Liver (tissue), 10 donors: ENCODE measurements at places on chromosomes 2 and 18.

GRCh38 chr2:38600242-38600891 is 2.4 kb downstream of the HNRNPLL start:
- no peak for DNase-seq

- DNase-seq: no peak
Measured at GRCh38 chr2:101380376-101380775, 6.9 kb downstream of the CREG2 start.

- DNase-seq: no peak
Measured at GRCh38 chr2:217938036-217938435, 64.8 kb downstream of the TNS1 start.

DNA sequence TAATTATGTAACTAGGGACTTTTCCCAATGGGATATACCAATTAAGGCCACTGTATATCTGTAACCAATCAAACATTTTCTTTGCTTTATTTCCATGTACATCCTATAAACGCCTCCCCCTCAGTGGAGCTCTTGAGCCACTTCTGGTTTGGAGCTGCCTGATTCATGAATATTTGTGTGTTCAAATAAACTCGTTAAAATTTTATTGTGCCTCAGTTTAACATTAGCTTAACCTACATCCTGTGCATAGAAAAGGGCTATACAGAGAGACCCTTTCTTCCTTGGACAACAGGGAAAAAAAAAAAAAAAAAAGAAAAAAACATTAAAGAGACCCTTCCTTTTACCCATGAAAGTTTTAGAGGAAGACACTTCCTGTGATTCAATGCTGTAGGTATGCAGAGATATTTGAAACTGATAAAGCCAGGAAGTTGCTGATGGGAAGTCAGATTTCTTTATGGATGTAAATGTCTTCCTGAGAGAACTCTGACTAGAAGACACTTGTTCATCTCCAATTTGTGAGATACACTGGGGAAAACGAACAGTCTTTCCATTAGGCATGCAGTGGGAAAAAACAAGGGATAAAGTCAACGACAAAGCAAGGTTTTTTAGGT is 614.6 kb upstream of the SOX11 start:
- DNase-seq: no peak

DNA sequence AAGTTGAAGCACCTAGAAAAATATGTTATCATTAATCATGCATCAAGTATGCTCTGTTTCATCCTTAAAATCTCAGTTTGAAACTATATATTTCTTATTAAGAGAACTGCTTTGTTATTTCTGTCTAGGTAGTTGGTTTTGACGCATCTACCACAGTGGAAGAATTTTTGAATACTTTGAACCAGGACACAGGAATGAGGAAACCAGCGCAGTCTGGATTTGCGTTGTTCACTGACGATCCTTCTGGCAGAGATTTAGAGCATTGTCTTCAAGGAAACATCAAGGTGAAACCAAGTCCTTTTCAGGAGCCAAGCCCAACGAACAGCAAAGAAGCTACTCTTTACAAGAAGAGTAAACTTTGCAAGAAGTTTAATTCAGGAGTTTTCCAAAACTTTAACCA is 30.1 kb upstream of the DYNC2LI1 start:
- DNase-seq: no peak

GRCh38 chr18:64919971-64920570 is 771.2 kb upstream of the LINC00305 start:
- DNase-seq: no peak

- DNase-seq: no peak
Measured at GRCh38 chr2:100632759-100633158, 70.0 kb downstream of the PDCL3 start.

DNA sequence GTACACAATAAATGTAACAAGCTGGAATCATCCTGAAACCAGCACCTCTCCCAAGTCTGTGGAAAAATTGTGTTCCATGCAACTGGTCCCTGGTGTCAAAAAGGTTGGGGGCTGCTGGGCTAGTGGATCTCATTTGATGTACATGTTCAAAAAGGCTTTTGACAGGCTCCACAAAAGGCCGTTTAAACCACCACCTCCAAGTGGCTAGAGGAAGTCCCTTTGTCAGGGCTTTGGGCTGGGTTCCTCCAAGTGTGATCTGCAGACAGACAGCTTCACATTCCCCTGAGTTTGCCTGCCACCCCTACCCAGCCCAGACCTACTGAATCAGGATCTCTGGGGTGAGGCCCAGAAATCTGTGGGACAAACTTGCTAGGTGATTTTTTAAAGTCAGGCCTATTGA is 84.7 kb downstream of the TGFA start:
- DNase-seq: no peak

DNA sequence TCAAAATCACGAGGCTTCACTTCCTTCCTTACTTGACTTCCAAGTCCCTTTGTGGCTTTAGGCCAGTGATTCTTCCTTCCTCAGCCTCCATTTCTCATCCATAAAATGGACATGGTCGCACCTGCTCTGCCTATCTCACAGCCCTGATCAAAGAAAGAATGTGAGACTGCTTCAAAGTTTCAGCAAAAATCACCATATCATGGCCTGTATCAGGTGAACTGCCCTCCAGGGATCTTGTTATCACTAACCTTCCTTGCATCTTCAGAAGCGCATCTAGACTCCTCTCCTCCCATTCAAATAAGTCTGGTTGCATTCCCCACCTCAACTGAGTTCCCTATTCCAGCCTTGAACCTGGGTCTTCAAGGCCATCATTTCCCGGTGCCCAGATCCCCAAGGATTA is 96.5 kb downstream of the TTC32 start:
- no peak for DNase-seq

- DNase-seq: no peak
Measured at GRCh38 chr2:2942906-2943305, 434.7 kb downstream of the EIPR1 start.

DNA sequence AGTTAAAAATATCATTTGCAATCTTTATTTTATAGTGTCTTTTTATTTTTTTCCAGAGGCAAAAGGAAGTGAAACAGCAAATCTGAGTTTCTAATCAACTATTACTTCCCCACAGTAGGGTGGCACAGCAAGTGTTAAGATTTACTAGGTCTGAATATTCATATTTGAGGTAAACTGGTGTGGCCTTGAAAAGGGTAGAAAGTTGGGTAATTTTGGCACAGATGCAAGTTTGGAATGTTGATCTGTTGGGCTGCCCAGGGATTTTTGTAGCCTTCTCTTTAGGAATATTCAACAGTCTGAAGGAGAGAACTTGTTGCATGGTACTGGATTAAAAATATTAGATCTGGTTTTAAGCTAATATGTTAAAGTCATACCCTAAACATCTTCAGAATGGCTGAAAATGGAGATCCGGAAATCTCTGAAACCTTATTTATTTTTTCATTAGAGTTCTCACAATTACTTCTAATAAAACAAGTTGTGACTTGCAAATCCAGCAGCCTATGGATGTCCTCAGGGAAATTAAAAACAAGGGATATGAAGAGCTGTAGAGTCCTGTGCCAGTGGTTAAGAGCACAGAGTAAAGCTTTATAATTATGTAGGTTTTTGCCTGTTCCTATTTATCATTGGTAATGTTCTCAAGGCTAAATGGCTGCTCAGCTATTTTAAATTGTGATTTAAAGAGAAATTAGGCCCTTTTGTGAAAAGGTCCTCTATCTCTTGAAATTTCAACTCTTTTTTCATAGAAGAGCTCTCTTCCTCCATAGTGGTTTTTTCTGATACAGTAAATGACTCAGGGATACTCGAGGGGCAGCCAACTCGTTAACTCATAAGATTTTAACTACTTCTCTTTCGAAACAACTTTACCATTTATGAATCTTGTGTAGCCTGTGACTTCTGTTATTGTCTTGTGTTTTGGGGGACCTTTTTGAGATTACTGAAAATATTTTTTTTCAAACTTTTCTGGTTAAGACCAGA is 11.0 kb downstream of the TANK start:
- no peak for DNase-seq

DNA sequence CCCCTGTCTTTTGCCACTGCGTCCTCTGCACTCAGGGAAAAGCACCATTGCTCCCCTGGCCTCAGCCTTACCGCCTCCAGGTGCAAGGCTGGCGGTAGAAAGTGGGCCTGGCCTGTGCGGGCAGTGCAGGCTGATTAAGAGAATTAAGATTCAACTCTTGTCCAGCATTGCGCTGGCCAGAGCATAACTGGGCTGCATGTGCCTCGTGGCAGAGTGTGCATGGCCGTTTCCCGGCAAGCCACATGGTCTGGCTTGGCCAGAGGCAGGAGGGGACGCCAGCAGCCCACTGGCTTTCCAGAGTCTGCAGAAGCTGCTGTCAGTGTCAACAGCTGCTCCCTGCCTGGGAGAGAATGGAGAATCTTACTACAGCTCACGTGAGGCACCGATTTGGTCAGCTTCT is 12.3 kb downstream of the NTSR2 start:
- DNase-seq: no peak

DNA sequence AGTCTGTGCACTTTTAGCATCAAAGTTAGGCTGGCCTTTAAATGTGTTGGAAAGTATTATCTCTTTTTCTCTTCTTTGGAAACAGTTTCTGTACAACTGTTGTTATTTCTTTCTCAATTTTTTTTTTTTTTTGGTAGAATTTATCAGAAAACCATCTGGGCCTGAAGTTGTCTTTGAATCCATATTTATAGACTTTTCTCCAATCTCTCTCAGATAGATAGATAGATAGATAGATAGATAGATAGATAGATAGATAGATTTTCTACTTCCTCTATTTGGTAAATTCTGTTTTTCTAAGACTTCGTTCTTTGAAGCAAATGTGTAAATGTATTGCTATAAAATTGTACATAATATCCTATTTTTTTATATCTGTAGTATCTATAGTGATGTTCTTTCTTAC is 17.5 kb downstream of the DNAJC10 start:
- no peak for DNase-seq

DNA sequence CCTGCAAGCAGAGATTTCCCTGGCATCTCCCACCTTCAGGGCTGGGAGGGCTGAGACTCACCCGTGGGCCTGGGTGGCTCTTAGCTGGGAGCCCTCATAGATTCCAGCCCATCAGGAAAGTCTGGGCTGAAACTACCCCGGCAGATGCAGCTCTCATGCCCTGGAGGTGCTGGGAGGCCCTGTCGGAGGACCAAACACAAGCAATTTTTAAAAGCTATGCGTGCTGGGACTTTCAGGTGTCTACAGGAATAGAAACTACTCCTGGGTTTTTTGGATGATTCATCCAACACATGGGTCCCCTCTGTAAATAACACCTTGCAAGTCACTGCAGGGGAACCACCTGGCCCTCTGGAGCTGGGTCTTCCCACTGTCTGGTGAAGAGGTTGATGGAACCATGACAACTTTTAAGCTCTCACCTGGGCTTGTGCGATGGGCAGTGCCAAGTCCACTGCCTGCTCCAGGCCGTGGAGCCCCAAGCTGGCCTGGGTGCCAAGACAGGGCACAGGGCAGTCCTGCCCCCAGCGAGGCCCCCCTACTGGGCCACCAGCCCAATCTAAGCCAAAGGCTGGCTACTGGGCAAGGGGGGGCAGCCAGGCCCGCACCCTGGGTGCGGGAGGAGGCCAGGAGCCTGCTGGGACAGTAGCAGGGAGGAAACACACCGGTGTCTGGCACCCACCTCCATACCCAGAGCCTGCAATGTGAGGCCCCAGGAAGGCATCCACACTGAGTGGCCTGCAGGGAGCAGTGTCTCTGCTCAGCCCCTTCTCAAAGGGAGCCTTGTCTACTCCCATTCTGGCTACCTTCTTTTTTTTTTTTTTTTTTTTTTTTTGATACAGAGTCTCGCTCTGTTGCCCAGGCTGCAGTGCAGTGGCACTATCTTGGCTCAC is 1.1 kb upstream of the GPR55 start:
- no peak for DNase-seq

- DNase-seq: no peak
Measured at GRCh38 chr2:20061476-20061875, 10.0 kb upstream of the LAPTM4A start.

GRCh38 chr2:62029910-62030309 is 124.4 kb downstream of the COMMD1 start:
- DNase-seq: no peak

DNA sequence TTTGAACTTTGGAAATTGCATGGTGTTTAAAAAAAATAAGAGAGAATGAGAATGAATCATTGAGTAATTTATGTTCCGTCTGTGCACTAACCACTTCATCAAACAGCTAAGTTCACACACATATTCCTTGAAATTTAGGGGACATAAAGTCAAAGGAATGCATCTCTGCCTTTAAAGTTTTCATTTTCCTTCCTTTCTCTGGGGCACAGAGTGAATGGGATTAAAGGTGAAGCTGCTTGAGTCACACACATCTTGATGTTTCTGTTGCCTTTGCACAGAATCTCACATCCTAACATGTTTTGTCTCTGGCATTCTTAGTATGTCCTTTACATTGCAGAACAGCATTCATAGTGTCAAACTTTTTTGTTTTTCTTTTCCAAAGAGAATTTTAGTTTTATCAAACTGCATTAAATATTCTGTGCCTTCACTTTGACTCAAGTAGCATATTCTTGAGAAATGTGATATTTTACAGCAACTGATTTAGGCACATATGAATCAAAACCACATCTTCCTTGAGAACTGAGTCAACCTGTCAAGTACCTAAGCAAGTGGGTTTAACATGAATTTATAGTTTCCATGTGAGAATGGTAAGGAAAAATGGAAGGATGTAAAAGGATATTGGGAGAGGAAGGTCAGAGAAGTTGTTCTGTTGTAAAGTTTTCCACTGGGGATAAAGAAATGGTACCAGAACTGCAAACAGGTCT is 169.1 kb upstream of the THUMPD2 start:
- DNase-seq: no peak

DNA sequence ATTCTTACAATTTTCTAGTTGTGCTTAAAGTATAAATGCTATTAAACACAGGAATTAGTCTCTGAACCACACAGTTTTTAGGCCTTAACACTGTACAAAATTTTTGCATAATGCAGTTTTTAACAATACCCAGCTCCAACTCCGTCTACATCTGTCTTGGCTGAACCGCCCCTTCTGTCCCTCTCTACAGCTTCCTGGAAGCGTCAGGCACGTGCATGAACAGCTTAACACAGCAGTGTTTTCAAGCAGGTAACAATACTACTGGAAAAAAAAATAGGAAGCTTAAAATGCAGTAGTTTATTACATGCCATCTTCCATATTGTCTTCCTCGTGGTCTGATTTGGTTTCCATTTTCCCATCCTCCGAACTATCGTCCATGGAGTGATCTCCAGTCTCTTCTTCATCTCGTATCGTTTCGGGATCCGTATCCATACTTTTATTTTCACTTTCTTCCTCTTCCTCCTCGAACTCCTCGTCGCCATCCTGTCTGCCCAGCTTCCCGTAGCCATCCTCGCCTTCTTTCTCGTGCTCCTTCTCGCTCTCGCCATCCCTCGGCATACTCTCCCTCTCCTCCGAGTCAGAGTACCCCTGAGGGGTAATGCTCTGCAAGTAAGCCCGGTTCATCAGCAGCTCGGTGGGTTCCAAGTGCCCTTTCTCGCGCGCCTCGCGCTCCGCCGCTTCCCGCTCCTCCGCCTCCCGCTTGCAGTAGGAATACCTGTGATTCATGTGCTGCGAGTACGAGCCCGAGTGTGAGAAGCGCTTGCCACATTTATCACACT is 130.6 kb downstream of the ZEB2 start:
- no peak for DNase-seq
